ENCODE measurements at places on chromosomes 7 and 10. TPM values are rescaled to one million over a fixed set of nuclear protein-coding genes. Genes with fewer than 3 reads are reported as not detected.

The WIPF3 gene
- total RNA-seq, result 11.2 TPM

The TEX36 gene
- total RNA-seq, result not detected

DNA sequence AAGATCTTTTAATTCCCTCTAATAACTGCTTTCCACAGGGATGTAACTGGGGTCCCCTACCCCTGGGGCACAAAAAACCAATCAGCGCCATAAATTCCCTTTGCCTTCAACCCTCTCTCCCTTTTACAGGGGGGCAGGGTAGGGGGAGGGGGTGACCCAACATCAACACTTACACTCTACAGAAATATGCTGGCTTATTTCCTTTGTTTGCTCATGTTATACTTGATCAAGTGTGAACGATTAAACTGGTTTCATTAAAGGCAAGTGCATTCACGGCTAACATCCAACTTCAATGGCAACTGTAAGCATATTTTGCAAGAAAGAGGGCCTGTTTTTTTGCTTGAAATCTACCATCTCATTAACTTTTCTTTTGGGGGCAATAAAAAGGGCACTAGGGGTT lies 2.9 kb downstream of the CTBP2 start:
- no peak for DNase-seq

DNA sequence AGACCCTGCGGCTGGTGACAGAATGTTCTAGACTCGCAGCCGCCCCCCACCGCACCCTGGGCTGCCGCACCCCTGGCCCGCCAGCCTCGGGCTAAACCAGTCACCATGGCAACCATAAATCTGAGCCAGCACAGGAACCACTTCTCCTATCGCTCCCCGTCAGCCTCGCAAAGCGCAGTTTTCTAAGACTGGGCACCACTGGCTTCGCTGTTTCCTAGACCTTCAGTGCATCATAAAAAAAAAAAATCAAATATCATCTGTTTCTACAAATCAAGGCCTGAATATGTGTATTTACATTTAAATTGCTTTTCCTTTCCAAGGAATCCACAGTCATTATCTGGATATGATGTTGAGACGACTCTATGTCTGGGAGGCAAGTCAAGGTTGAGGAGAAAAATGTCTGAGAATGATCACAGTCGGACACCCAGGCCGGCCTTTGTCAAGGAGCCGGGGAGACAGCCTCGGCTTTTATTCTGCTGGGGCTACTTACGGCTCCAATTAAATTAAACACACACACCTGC lies 99.9 kb downstream of the PTPRN2 start:
- DNase-seq, result no peak

DNA sequence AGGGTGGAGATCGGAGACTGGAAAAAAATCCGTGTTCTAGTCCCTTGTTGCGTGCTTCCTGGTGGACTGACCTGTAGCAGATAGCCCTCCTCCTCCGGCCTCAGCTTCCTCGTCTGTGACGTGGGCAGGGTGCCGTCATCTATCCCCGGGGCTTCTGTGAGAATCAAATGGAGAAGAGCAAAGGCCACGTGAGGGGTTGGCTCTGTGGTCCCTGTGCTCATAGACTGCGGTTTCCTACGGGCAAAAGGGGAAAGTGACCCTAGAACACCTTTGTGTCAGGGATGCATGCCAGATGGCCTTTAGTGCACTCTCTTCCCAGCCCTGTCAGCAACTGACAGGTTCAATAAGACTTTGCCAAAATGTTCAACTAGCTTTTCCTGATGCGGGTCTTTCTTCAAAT lies 33.7 kb downstream of the GRK5 start:
- no peak for DNase-seq

DNA sequence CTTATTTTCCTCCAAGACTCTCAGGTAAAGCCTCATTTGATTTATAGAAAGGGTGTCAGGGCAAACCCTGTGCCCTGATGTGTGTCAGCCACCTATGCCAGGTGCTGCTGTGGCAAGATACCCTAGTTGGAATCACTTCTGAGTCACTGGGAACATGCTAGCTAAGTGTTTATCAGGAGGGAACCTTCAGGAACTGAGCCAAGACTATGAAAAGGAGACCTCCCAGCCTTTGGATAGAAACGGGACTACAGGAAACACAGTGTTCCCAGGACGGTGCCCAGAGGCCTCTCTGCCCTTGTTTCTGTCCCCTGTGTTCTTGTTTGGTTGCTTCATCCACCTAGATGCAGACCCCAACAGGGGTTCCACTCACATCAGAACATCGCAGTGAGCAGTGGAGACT lies 28.5 kb downstream of the CNNM1 start:
- no peak for DNase-seq

- no peak for DNase-seq
These were observed 28.8 kb upstream of the SNX13 start for GRCh38 chr7:17968791-17969715.

DNA sequence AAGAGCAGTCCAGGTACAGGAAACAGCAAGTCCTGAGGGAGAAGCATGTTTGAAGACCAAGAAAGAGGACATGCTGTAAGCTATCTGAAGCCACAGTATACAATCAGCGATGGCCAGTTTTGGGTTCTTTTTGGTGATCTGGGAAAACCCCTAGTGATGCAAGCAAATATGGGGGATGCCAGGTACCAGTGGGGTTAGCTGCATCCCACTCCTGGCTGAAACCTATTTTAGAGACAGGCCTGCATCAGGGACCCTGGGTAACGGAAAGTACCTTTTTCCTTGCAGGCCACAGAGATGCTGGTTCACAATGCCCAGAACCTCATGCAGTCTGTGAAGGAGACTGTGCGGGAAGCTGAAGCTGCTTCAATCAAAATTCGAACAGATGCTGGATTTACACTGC lies 32.9 kb downstream of the AP3M1 start:
- no peak for DNase-seq

DNA sequence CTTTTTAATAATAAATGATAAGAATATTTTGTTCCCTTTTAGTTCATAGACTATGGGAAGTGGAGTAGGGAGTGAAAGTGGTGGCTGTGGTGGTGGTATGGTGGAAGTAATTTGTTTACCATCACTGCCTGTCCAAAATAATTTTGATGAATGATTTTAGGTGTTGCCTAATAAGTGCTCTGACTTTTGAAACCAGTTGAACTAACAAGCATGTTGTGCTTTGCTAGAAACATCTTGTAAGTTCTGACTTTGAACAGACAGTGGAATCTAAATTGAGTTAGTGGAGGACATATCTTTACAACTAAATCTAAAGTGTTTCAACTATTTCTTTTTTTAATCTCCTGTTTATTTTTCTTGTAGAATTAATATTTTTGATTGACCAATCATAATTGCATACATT lies 49.7 kb downstream of the ZEB1 start:
- DNase-seq, result no peak

DNA sequence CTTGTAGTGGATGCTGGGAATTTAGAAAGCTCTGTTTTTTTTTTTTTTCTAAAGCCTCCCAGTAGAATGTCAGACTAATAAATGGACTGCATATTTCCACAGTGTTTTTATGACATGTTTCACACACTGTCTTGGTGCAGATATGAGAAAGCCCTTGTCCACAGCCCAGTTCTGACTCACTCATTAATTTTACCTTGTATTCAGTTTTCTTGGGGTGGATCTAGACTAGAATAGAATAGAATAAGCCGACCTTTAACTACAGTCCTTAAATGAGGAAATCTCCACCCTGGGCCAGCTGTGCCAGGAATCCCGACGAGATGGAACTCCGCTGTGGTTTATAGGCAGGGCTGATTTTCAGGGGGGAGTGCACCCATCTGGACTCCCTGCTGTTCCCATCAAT lies 274.7 kb downstream of the NRG3 start:
- no peak for DNase-seq

DNA sequence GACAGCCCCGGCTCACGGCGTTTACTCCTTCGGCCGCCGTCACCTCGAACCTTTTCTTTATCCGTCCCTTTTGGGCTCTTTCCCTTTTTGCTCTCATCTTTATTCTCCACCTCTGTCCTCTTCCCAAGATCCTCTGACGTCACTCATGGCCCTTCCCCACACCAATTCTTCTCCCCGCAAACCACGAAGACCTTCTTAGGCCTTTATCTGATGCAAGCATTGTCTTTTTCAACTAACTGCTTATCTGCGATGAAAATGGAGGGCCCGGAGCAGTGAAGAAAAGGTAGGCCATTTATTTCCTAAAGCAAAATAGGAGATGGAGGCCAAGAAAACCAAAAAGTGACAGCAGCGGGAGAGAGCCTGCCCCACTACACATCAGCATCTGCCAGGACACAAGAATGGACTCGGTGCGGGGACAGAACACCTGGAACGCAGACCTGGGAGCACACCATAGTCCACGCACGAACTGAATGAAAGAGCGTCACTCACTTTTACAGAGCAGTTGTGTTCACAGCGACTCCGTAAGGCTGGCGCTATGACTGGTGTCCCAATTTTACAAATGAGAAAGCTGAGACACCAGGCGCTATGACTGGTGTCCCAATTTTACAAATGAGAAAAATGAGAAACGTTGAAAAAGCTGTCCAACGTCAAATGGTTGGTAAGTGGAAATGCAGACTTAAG lies 45.3 kb downstream of the ZNF777 start:
- DNase-seq, result no peak

All from mucosa of gallbladder (tissue), 1 donor.